Muscle of back (tissue), 13 donors: ENCODE measurements at places on chromosomes 7 and 10. TPM values are rescaled to one million over a fixed set of nuclear protein-coding genes. Genes with fewer than 3 reads are reported as not detected.

Gene ADCY1
- 15.9 TPM for polyA plus RNA-seq

Gene SPDYE16
- polyA plus RNA-seq, result 1.4 TPM

Gene HGF
- polyA plus RNA-seq, result 7.0 TPM

Gene PNLIP
- 0.55 TPM for polyA plus RNA-seq

Gene GPR85
- polyA plus RNA-seq, result 1.2 TPM

Gene CCDC172
- polyA plus RNA-seq, result not detected

Gene ZNHIT1
- 53.8 TPM for polyA plus RNA-seq

Gene DCLRE1A
- 5.2 TPM for polyA plus RNA-seq

Gene FXYD4
- polyA plus RNA-seq, result 0.25 TPM

Gene HECW1
- 2.1 TPM for polyA plus RNA-seq

DNA sequence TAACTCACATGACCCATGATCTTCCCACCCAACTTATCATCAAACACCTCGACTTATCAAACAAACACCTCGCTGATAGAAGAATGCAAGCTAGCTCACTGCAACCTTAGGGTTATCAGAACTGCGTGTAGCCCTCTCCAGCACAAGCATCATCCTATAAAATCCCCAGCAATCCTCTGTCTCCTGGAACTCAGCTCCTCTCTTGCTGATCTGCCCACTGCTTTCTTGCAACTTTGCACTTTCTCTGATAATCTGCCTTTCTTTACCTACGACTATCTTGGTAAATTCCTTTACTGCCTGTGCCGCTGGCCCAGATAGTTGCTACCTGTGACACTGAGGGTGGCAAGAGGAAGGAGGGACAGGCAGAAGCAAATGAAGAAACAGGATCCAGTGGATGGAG is 210.9 kb downstream of the ACTR3B start:
- DNase-seq, result no peak

DNA sequence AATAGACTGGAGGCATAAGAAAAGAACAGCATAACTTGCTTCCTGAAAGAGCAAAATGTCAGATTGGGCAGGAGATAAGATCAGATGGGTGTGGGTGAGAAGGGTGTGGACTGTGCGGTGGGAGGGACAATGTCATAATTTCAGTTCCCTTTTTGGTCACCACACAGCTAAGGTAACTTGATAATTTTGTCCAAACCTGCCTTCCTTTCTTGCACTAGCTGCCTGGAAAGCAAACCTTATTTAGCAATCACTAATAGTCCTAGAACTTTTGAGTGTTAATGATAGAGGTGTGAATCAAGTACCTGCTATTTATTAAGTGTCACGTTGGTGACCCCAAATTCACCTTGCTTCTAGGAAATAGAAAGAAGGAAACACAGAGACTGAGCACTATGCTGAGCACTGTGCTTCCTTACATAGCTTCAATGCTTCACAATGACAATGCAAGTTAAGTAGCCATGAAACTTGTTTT is 72.4 kb upstream of the SP4 start:
- no peak for DNase-seq

GRCh38 chr7:117875566-117875965 is 2.3 kb upstream of the CTTNBP2 start:
- no peak for DNase-seq

- no peak for DNase-seq
Observed at GRCh38 chr10:131440405-131441360, 129.2 kb upstream of the TCERG1L start.

DNA sequence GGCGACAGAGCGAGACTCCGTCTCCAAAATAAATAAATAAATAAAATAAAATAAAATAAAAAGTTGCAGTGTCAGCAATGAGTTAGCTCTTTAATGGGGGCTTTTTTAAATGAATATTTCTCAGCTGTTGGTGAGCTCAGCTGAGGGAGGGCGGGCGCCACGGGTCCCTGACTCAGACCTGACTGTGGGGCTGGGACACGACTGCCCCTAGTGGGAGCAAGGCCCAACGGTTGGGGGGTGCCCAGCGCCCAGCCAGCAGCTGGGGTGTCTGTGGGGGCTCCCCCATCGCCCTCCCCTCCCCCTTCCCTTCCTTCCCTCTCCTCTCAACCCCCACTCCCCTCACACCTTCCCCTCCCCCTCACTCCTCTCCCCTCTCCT is 46.6 kb downstream of the PWWP2B start:
- no peak for DNase-seq

DNA sequence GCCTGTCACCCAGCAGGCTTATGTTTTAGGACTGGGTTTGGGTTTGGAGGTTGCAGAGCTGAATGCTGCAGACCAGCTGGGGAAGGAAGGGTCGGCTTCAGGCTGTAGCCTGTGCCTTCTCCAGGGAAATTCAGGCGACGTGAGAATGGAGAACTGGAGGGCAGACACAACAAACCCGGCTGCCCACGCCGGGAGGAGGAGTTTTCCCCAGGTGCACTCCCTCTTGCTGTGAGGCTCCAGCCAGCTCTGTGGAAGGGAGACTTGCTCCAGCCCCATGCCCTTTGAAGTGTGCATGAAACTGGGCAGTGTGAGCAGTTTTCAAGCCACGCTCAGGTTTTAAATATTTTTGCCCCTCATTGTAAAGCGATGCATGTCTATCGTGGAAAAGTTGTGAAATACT is 279.1 kb downstream of the CCSER2 start:
- DNase-seq, result no peak

GRCh38 chr10:80356563-80356988 is at the start of the genes DYDC1 and DYDC2:
Gene DYDC1, minus strand, starts transcription at chr10:80356755. Its CDS starts 4,154 bp downstream, at chr10:80352601.
Gene DYDC2, plus strand, starts transcription at chr10:80356781. Its CDS starts 5,663 bp downstream, at chr10:80362444.
- DNase-seq, result peak; percentile 54

DNA sequence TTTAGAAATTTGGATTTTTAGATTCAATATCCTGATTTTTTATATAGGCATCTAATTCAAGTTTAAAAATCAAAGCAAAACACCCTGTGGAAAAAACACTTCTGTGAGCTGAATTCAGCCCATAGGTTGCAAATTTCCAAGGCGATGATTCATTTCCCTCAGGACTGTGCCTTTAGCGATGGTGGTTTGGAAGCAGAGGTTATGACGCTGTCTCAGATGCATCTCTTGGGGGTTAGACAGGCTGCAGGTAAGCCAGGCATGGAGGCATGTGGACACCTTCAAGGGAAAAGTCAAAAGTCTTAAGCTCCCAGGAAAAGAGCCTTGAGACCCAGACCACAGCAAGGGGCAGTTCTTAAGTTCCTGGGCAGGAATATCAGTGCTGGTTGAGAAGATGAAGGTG is 9.5 kb upstream of the FRA10AC1 start:
- DNase-seq, result no peak

GRCh38 chr10:69010151-69010640 is 21.6 kb downstream of the KIFBP start:
- DNase-seq, result no peak

GRCh38 chr10:85400981-85401695 is 965.5 kb downstream of the GRID1 start:
- no peak for DNase-seq

DNA sequence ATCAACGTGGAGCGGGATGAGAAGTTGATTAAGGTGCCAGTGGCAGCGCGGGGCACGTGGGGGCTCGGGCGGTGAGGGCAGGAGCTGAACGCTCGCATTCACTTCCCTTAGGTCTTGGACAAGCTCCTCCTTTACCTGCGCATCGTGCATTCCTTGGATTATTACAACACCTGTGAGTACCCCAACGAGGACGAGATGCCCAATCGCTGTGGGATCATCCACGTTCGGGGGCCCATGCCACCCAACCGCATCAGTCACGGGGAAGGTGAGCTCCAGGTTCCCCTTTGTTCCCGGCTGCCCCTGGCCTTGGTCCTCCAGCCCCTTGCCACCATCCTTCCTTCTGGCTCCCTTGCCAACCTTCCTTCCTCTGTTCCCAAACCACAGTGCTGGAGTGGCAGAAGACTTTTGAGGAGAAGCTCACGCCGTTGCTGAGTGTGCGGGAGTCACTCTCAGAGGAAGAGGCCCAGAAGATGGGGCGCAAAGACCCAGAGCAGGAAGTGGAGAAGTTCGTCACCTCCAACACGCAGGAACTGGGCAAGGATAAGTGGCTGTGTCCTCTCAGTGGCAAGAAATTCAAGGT is 2.5 kb downstream of the UFSP1 start:
- peak; percentile 5 for DNase-seq

GRCh38 chr7:128381161-128381821 is 19.8 kb upstream of the PRRT4 start:
- no peak for DNase-seq

- no peak for DNase-seq
Observed at GRCh38 chr10:112168733-112169132, 14.8 kb downstream of the GPAM start.

DNA sequence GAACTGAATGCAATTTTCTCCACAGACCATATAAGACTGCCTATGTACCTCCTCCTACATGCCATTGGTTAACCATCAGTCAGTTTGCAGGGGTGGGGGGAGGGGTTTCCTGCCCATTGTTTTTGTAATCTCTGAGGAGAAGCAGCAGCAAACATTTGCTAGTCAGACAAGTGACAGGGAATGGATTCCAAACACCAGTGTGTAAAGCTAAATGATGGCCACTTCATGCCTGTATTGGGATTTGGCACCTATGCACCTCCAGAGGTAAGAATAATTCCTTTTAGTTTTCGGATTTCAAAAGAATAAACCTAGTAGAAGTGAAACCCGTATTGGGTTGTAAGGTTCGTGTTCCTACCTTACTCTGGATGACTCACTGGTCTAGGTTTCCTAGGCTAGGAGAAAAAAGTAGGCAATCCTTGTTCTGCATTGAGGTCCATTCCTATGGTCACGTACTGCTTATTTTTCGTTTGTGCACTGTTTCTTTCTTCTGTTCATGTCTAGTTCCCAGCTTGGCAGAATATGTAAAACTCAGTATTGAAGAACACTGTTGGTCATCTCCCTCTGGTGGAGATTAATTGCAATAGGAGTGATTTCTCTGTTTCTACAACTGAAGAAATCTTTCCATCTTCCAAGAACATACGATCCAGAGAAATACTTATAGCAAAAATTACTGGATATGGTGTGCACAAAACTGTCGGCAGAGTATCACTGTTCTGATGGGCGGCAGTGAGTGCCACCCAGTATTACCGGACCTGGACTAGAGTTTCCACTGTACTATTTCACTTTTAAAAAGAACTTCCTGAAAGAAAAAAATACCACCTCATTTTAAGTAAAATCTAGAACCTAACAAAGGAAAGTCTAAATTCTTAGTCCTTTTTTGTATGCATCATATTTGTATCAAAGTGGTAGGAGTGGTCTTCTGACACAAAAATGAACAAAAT is at the start of gene AKR1C3:
AKR1C3 (plus strand) TSS at position 150 of the 941 bp plus-strand sequence; CDS start at position 181, 31 bp downstream.
- peak; percentile 38 for DNase-seq

DNA sequence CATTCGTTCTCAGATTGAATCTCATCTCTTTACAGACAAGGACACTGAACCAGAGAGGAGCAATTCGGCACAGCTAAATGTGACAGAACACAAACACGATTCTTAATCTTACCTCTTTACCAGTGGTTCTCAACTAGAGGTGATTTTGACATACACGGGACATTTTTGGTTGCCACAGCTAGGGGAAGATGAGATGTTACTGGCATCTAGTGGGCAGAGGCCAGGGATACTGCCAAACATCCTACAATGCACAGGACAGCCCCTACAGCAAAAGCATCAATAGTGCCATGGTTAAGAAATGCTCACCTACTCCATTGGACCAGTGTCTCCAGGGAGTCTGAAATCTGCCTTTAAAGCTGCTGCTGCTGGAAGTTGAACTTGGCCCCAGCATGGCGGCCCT is 27.3 kb downstream of the PDE1C start:
- no peak for DNase-seq

- DNase-seq, result no peak
Observed at GRCh38 chr7:6234384-6234783, 38.0 kb downstream of the CYTH3 start.

- DNase-seq, result no peak
Observed at GRCh38 chr10:21944727-21945386, 58.7 kb downstream of the DNAJC1 start.

GRCh38 chr10:99170116-99170675 is 65.5 kb downstream of the HPSE2 start:
- DNase-seq, result no peak

GRCh38 chr10:133225707-133226191 is 4.3 kb upstream of the UTF1 start:
- no peak for DNase-seq

DNA sequence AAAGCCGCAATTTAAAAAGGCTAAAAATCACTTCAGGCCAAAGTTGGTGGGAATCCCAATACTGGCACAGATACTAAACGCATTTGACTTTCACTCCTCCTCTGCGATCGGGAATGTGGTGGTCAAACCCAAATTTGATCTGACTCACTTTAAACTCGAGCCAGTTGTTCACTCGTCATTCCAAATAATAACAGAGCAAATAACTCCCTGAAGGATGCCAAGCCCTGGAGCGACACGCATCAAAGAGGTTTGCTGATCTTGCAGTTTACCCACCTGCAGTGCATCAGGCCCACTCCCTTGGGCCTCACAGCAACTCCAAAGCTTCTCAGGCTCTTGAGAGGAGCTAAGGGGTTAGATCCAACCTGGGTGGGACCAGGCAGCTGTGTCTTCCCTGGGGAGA is 12.2 kb downstream of the PTN start:
- peak; percentile 42 for DNase-seq

- no peak for DNase-seq
Observed at GRCh38 chr7:28395831-28396230, 16.5 kb upstream of the CREB5 start.

DNA sequence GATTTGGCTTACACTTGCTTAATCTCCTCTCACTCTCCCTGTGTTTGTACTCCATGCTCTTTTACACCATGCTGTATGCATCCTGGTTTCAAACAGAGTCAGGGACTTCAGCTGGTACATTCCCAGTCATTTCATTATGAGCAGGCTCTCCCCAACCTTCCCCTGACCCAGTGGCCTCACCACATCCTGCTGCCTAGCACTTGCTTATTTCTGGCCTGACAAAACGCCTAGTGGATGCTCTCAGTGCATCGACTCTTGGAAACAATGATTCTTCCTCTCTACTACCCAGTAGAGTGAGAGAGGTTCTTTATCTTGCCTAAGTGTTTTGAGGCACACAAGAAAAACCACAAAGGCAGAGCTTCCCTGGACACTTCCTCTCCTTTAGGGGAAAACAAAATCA is 63.4 kb downstream of the CAV1 start:
- DNase-seq, result no peak

DNA sequence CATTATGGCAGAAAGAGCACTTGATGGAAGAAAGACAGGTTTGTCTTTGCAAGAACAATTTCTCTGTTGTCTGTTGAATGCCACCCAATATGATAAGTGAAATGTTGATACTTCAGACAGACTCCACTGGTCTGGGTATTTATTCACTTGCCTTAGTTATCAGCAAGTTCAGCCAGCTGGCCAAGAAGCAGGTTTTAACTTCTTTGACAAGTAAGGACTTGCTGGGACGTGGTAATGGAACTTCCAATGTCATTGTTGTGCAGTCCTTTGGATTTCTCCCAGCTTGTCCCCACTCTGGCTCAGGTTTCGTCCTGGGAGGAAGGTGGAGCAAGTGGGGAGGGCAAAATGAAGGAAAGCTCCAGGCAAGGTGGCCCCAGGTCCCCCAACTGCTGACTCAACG is 497.4 kb downstream of the RPS24 start:
- DNase-seq, result no peak

GRCh38 chr7:25931156-25931555 is 220.8 kb upstream of the NFE2L3 start:
- no peak for DNase-seq

- no peak for DNase-seq
Observed at GRCh38 chr10:62915158-62915557, 99.0 kb upstream of the EGR2 start.
